ENCODE measurements at places on chromosomes 16 and 17.

DNA sequence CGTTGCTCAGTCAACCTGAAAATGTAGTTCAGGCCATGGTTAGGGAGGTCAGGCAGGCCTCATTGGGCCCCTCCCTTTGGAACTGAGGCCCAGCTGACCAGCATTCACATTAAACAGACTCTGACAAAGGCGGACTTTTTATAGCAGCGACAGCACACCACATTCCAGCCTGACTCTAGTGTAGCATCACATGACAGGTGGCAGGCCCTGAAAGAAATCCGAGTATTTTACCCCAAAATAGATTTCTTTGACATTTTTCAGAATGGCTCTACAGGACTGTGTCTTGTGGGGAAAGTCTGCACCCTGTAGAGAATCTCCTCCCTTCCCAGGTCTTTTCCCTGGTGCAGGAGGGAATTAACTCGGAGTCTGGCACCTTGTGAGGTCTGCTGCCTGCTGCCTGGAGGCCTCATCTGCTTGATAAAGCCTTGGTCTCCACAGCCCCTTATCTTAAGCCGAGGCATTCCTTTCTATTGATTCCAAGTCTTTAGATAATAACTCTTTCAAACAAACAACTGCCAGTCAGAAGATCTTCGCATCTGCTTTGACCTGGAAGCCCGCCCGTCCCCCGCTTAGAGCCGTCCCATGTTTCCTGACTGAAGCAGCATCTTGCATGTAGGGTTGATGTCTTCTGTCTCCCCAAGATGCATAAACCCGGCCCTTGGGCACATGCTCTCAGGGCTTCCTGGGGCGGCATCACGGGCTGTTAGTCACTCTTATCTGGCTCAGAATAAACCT lies 44.0 kb upstream of the CAPN15 start:
- no peak for DNase-seq

- no peak for DNase-seq
These were observed 536 bp upstream of the PLD2 start for GRCh38 chr17:4806456-4806776.

DNA sequence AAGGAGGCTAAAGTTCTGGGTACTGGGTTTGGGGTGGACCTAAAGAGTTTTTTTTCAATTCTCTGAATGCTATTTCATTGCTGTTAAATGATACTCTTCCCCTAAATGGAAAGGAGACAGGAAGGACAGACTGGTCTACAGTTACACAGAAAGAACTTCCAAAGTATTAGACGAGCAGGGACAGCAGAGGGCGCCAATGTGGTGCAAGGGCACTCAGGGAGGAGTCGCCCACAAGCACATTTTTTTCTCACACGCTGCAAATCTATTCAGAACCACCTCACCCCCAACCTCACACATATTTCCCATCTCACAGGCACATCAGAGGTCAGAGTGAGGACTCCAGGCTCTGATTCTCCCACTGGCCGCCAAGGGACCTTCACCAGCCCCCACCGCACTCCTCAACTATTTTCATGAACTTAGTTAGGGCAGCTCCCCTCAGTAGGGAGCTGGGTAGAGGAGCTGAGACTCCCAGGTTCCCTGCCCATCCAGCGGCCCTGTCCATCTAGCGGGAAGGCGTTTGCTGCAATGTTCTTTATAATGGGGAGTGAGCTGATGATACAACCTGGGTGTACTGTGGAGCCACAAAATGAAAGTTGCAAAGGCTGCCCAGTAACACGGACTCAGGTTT lies 6.8 kb upstream of the CA4 start:
- peak; percentile 43 for DNase-seq

- DNase-seq, result no peak
These were observed 26.8 kb downstream of the NLRP1 start for GRCh38 chr17:5557485-5557884.

GRCh38 chr17:38733982-38734973 lies 4.1 kb downstream of the CISD3 start:
- no peak for DNase-seq

DNA sequence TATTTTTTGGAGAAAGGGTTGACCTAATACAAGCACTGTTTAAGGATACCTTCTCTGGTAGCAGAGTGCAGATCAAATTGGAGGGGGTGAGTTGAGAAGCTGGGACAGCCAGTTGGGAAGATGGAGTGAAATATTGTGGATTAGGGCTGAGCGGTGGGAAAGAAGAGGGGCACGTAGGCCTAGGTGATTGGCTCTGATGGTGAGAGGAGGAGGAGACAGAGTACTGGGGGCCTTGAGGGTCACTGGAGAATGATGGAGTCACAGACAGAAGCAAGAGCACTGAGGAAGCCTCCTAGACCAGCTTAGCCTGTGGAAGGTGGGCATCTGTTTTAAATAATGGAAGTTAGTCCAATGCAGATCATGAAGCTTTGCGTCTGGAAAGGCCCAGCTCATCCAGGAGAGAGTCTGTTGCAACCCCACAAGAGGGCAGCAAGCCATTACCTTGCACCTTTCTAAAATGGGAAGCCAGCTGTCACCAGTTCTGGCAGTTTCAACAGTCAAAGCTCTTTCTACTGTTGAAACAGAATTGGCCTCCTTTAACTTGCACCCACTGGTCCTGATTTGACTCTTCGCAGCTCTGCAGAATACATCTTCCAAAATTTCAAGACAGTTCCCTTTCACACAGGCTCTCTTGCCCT lies 11.8 kb downstream of the SLC9A5 start:
- no peak for DNase-seq

DNA sequence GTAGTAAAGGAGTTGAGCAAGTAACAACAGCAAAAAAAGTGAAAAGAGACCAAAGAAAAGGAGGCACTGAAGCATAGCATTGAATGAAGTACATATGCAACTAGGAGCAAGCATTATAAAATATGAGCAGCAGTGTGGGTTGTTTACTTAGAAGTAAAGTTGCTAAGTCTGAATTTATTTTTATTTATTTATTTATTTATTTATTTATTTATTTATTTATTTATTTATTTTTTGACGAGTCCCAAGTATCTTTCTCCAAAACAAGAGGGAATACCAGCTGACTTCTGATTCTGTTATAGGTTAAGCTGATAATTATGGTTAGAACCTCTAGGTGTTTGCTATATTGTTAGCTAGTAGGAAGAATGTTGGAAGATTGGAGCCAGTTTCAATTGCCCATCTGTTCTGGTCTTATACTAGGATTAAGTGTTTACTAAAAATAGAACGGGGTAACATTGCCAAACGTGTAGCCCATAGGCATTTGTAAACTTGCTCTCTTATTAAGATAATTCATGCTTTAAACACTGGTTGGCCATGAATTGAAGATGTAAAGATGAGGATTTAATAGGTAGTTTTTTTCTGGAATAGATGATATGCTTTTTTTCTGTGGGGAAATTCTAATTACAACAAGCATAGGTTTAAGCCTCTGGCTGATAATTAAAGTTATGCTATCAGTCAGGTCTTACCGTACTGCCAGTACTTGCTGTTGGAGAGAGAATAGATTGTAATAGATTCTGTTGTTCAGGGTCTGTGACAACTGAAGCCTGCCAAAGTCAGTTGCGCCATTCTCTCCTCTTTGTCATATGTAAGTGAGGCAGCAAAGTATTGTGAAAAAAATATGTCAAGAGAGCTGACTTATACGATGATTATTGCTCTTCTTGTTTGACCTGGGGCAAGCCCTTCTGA lies 66.7 kb downstream of the PPM1E start:
- DNase-seq, result no peak

DNA sequence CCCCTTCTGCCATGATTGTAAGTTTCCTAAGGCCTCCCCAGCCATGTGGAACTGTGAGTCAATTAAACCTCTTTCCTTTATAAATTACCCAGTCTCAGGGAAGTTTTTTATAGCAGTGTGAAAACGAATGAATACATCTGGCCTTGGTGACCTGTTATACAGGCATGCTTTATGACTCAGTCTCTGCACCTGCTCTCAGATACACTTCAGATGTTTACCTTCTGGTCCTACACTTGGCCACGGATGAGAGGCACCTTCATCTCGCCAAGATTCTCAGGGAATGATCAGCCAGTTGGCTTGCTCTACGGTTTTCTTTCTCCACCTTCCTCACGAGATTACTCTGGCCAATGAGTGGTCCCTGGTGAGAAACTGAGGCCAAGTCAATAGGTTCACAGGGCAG lies 304.7 kb downstream of the CA10 start:
- no peak for DNase-seq

DNA sequence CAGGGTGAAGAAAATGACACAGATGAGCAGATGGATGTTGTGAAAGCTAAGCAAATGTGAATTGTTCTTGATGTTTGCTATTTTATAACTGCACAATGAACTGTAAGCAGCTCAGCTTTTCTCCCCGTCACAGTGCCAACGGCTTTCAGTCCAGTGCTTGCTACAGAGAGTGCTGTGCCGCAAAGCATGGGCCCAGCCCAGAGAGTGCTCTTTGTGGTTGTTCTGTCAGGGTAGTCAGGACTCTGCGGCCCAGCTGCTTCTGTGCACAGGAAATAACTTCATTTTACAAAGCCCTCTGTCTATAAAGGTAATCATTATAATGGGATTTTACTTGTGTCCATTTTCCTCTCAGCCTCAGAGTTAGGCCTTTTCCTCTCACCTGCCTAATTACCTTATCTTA lies 39.1 kb downstream of the CDRT15 start:
- DNase-seq, result no peak

GRCh38 chr17:61302953-61303816 lies 96.5 kb upstream of the TBX2 start:
- no peak for DNase-seq
